ENCODE measurements at places on chromosomes 4 and X. TPM values are rescaled to one million over a fixed set of nuclear protein-coding genes. Genes with fewer than 3 reads are reported as not detected.

The MTTP gene
- 0.37 TPM for total RNA-seq

The KLHL4 gene
- 0.19 TPM for total RNA-seq

The PPARGC1A gene
- 101 TPM for total RNA-seq

- no peak for DNase-seq
Measured at GRCh38 chr4:74886484-74886883, 46.4 kb upstream of the PARM1 start.

DNA sequence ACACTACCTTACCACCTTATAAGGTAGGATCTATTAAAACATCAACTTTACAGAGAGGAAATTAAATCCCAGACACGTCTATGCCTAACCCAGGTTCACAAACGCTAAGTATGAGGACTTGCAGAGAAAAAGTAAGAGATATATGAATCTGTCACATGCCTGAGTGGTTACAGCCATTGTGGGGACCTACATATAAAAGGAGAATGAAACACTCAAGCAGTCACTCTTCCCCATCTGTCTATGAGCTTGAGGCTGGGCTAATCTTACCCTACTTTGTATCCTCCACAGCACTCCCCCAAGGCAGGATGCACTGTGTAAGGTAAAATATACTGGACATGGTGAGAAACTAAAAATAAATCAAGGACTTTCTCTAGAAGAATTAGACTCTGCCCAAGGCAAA is 339.9 kb downstream of the HNRNPD start:
- no peak for DNase-seq

- no peak for DNase-seq
Measured at GRCh38 chrX:132090403-132091159, 37.2 kb downstream of the FRMD7 start.

Data from SK-MEL-5 (cell line).